NCI-H510A treated with DMSO at 0.1 percent for 48 hours (cell line): ENCODE measurements at places on chromosomes 6 and 20.

GRCh38 chr6:36248980-36249379, 20.9 kb upstream of the PNPLA1 start:
- DNase-seq: peak; percentile 20

DNA sequence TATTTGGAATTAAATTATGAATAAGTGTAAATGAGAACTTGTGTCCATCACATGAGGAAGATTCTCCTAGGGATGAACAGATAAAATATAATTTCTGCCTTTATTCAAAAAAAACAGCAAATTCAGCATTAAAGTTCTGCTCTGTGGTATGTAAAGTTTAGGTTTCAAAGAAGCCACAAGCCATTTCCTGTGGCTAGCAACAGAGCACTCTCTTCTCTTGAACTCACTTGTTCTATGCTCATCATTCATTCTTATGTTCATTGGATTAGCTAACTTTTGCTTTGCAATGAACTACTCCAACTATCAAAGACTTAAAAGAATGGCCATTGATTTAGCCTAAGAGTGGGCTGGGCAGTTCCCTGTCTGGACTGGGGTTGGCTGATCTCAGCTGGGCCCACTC, 20.8 kb upstream of the SNRPB2 start:
- DNase-seq: no peak

DNA sequence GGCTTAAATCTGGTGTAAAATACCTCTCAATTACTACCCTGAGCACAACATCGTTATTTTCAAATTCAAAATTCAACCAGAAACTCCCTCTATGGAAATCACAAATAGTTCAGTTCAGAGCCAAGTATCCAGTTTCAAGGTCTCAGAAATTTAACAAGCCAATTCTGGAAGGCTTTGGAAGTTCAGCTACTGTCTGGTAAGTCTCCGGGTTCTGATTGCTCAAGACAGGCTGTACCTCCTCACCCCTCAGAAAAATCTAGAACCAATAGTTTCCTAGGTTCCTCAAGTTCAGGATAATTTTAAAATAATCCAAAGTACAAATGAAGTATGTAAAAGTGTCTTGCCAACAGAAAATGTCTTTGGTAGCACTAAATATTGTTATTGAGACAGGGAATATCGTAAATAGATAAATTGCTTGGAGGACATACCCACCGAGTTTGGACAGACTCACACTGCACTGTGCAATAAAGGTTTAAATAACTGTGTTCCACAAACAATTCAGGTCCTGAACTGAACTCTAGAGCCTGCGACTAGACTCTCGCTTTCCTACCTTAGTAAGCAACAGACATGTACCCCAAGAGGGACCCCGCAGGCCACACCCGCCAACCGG, 729 bp downstream of the ATG5 start:
- no peak for DNase-seq

DNA sequence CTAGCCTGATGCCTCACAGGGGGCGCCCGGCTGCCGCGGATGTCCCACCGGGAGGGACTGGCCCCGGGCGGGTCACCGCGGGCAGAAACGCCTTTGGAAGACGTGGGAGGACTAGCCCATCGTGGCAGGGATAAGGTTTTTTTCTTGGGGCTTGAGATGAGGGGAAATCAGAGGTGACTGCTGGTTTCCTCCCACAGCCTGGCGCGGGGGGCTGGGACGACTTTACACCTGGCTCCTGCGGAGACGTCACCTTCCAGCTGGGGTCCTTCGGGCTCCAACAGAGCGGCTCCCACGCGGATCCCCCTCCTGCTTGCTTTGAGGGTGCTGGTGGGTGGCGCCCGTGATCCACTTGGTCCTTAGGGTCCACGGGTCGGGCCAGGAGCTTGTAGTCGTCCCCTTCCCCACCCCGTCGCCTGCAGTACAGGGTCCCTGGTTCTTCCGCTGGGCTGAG, 11.4 kb downstream of the ULBP3 start:
- no peak for DNase-seq

DNA sequence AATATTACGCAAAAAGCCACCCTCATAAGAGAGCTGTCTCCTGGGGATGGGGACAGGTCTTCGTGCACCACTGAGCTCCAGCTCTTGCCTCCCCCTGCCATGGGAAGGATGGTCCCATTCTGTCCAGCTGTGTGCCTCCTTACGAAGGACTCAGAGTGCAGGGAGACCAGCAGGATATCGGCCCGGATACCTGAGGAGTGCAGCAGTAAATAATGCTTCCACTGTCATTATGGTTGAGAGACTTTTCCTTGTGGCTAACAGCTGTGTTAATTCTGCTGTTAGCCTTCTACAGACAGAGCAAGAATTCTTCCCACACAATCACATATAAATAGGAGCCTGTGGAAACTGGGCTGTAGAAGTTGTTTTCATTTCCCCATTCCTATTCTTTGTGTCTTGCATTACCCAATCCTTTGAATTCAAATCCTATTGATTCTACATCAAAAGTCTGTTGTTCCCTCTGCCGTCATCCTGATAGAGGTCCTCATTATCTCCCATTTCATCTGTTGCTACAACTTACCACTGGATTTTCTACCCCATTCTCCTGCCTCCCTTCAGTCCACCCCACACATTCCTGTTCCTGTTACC, 364.6 kb upstream of the SOX4 start:
- DNase-seq: no peak

DNA sequence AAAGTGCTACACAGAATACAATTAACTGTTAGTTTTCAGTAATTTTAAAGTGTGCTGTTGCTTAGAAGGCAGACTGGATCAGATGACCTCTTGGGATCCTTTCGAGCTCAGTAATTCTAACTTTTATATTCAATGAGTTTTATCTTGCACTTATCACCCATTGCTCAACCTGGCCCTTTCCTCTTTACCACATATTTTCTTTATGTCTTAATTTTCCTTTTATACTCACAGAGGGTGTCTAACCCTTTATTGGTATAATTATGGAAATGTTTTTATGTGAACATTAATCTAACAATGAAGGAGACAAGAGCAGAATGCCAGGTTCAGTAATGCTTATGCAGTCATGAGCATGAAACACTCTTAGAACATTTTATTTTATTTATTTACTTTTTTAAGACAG, 39.7 kb upstream of the CARMIL1 start:
- DNase-seq: no peak

DNA sequence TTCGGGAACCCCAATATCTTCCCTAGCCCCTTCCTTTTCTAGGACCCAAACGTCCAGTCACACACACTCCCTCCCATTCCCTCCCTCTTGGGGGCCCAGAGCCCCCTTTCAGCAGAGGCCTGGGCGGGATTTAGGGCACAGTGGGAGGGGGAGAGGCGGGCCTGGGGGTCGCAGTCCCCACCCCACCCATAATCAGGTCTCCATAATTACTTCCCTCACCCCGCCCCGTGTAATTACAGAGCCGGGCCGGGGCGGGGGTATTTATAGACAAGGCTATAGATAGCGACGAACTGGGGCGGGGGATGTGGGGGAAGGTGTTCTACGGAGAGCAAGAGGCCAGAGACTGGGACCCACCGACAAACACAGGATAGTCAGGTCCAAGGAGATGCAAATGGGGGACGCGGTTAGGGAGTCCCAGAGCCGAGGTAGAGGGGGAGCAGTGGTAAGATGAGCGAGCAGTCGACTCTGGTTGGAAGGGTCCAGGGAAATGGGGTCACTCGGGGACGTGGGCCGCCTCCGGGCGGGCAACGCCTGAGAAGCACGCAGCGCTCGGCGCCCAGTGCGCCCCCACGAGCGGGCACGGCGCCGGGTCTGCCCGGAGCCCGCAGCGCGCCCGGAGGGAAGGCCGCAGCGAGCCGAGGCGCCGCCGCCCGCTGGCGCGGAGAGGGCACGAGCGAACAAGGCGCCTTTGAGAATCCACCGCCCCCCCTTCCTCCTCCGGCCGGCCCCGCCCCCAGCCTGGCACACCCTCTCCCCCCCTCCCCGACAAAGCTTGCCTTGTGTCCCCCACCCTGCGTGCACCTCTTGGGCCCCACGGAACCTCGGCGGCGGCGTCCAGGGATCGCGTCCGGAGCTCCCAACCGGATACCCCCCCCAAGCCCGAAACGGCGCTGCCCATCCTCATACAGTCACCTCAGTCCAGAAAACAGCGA, 670 bp upstream of the COL11A2 start:
- no peak for DNase-seq

GRCh38 chr6:169161572-169162167, 92.0 kb downstream of the THBS2 start:
- DNase-seq: no peak

GRCh38 chr20:2023151-2023550, 29.3 kb upstream of the PDYN start:
- no peak for DNase-seq

DNA sequence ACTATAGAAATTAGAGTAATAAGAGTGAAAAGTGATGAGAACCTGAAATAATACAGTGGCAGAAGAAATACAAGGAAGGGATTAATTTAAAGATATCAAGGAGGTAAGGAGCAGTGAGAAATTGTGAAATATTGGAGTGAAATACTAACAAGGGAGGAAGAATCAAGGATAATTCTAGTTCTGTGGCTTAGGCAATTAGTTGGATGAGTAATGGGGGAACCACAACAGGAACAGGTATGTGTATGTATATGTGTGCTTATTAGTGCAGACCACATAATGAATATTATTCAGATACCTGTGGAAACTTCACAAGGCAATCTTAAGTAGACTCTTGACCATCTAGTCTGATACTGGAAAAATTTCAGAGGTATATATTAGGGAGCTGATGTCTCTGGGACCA, 143.3 kb downstream of the TINAG start:
- DNase-seq: no peak

GRCh38 chr20:58246346-58246745, 17.9 kb upstream of the ANKRD60 start:
- DNase-seq: no peak

DNA sequence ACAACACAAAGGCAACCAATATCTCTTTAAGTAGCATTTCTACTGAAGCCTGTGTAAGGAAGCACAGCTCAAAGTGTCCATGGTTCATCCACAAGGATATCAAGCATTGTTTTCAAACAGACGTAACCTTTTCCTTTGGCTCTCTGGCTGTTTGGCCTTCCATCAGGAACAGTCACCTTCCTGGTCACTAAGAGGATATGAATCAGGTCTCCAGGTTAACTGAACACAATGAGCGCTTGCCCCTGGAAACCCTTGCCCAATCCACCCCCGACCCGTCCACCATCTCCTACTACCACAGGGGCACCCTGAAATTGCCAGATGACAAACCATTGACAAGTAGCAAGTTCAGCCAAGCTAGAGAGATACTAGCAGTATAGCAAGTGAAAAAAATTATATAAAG, 114.4 kb upstream of the COL21A1 start:
- no peak for DNase-seq

DNA sequence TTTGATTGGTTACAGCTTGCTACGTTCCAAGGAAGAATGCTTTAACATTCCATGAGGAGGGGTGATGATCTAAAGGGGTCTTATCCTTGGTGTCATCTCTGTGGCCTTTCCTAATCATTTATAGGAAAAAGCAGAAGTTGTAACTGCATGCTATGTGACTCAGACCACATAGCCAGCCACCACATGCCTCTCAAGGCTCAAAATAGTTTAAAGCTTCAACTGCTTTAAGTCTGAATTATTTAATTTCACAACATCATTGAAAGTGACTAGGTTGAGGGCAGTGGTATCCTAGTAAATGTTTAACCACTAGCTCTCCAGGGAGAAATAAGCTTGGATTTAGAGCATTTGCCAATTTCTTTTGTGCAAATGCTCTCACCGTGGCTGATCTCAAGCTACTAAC, 29.7 kb downstream of the MC3R start:
- no peak for DNase-seq

DNA sequence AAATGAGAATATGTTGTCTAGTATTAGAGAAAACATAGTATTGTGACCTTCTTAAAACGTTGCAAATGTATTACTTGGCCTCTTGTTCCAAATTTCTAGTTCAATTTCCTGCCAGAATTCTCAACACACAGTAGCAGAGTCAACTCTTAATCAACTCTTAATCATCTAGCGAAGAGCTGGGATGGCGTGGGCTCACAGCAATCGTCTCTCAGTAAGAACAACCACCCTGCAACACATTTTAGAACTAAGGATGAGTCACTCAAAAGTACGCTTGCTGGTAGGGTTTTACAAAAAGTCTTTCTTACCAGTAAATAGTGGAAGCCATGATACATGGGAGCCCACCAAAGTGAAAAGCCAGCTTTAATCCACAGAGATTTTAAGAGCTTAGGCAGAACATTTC, 24.6 kb downstream of the GPR6 start:
- DNase-seq: no peak

DNA sequence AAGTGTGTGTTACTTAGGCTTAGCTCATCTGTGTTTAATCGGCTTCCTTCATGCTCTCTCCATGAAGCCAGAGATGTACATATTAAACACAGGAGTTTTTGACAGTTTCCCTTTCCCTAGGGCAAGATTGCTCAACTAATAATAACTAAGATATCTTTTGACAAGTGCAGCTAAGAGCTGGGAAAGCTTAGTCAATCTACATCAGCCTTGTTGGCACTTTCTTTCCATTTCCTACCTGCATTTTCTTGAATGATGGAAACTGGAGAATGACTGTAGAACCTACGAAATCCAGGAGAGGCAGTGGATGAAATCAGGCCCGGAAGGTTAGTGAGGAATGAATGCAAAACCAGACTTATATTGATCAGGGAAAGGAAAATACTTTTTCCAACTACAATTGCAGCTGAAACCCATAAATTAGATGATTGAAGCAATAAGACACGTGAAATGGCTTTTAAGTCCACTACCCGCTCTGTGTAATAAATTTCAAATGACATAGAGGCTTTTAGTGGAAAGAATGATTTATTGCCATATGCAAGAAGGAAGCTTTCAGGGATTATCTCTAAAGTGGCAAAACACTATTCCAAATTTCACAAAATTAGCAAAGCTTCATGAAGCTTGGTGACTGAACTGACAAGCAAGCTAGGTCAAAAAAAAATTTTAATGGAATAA, 237.2 kb upstream of the ID4 start:
- no peak for DNase-seq

- DNase-seq: no peak
Measured at GRCh38 chr6:5990786-5991185, 15.9 kb downstream of the NRN1 start.

DNA sequence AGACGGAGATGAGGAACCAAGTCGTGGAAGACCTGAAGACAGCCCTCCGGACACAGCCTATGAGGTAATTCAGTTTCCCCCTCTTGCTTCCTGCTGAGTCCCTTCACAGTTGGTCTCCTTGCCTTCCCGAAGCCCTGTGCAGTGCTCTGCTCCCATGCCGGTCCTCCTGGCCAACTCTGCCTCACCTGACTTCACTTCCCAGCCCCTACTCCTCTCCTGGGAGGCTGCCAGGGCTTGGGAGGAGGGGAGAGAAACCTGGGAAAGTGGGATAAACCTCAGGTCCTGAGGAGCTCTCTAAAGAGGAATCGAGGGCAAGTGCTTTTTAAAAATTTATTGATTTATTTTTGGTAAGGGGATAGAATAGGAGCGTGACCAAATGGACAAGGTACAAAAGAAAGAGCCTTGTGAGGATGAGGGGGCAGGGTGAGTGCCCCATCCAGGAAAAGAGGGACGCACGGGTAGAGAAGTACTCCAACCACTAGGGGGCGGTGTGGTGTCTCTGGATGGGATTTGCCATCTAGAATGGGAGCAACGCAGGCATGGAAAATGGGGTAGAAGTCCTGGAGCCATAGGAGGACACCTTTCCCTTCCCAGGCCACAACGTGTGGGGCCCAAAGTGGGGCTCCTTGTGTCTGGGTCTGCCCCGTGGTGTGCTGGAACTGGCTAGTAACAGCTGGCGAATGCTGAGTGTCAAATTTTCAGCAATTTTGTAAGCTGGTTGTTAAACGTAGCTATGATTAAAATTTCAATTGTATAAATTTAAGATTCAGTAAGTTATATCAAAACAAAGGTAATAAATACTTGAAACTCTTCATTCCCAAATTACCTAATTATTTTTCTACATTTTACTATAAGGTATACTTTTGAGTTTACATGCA, 69.0 kb downstream of the MOCS1 start:
- no peak for DNase-seq
